Endothelial cell (in vitro differentiated cells): ENCODE measurements at places on chromosomes 5 and 9. TPM values are rescaled to one million over a fixed set of nuclear protein-coding genes. Genes with fewer than 3 reads are reported as not detected.

Gene NFIL3
- total RNA-seq, result 9.6 TPM

DNA sequence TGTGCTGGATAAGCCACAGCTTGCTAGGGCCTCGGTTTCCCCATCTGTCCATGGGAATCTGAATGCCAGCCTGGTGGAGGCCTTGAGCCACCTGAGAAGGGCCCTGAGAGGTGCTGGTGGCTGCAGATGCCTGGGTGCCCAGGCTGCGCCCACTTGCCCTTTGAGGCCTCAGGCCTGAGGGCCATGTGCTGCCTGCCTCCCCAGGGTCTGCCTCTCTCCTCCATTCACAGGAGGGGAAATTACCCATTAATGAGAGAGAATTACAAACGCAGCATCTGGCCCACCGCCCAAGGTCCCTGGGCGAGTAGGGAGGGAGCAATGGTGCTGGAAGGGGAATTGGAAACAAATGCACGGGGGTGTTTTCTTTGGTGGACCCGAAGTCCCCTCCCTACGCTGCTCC, 59.6 kb downstream of the BARX1 start:
- H3K27ac ChIP-seq, result no peak overlapping the region
- H3K36me3 ChIP-seq, result no peaks in the 10 kb centered on the region
- no peak overlapping the region for H3K4me3 ChIP-seq
- DNase-seq, result no peak

DNA sequence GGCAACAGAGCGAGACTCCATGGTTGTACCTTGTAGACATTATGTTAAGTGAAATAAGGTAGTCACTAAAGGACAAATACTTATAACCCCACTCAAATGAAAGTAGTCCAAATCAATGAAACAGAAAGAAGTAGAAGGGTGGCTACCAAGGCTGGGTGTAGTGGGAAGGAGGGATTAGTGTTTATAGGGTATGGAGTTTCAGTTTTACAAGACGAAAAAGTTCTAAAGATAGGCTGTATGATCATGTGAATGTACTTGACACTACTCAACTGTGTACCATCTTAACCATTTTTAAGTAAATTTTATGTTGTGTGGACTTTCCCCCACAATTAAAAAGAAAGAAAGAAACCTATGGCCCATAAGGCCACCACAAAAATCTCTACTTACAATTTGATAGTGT, 32.2 kb downstream of the ALDH7A1 start:
- no peak overlapping the region for H3K4me3 ChIP-seq
- DNase-seq, result no peak
- no peak overlapping the region for H3K27ac ChIP-seq
- H3K4me1 ChIP-seq, result no peaks in the 10 kb centered on the region

- peaks cover 5% of the 10 kb centered on the region for H3K27me3 ChIP-seq
- no peak overlapping the region for H3K27ac ChIP-seq
- H3K4me3 ChIP-seq, result no peak overlapping the region
Observed at GRCh38 chr9:89427621-89428221, 70.2 kb downstream of the SEMA4D start.

GRCh38 chr5:850511-851006, at the start of gene ZDHHC11:
ZDHHC11 (minus strand) TSS chr5:850986; CDS start chr5:850602, 384 bp downstream.
- peak within 1 kb of the TSS; percentile 51 for H3K4me3 ChIP-seq
- DNase-seq, result no peak
- peaks cover 28% of the 10 kb centered on the region for H3K27me3 ChIP-seq
- H3K36me3 ChIP-seq, result peaks cover 12% of the 10 kb centered on the region

DNA sequence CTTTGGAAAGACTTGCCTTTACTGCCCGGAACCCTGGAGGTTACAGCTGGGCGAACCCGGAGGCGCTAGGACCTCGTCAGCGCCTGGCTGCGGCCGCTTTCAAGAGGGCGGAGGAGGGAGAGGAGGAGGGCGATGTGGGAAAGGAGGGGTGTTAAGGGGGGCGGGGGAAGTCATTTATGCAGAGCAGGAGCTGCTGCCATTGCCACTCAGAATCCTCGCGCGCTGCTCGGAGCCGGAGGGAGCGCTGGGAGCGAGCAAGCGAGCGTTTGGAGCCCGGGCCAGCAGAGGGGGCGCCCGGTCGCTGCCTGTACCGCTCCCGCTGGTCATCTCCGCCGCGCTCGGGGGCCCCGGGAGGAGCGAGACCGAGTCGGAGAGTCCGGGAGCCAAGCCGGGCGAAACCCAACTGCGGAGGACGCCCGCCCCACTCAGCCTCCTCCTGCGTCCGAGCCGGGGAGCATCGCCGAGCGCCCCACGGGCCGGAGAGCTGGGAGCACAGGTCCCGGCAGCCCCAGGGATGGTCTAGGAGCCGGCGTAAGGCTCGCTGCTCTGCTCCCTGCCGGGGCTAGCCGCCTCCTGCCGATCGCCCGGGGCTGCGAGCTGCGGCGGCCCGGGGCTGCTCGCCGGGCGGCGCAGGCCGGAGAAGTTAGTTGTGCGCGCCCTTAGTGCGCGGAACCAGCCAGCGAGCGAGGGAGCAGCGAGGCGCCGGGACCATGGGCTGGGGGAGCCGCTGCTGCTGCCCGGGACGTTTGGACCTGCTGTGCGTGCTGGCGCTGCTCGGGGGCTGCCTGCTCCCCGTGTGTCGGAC, at the start of gene PCSK5:
PCSK5 (plus strand) TSS at position 202 of the 805 bp plus-strand sequence; CDS start at position 711, 509 bp downstream.
- peaks cover 4% of the 10 kb centered on the region for H3K36me3 ChIP-seq
- DNase-seq, result peak; percentile 83
- H3K27me3 ChIP-seq, result no peaks in the 10 kb centered on the region
- peak within 1 kb of the TSS; percentile 97 for H3K4me3 ChIP-seq

Gene ADAMTS12
- 9.8 TPM for total RNA-seq

GRCh38 chr5:125126050-125126449, 379.6 kb upstream of the ZNF608 start:
- H3K36me3 ChIP-seq, result no peaks in the 10 kb centered on the region
- no peak overlapping the region for H3K4me3 ChIP-seq
- H3K27ac ChIP-seq, result no peak overlapping the region

DNA sequence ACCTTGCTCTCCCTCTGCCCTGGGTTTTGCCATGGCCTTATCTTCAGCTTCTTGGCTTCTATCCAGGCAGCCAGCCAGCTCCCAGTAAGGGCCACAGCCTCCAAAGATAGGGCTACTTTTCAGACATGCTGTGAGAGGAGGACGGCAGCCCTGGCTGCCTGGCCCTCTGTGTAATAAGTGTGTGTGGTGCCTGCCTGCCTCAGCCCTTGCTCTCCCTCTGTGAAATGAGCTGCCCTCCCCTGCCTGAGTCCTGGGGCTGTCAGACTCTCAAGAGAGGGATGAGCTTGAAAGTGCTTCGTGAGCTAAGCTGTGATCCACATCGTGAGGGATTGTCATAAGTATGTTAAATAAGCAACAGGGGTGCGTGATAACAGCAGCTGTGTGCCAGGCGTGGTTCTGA, 8.1 kb downstream of the NDST1 start:
- no peak overlapping the region for H3K4me3 ChIP-seq
- no peak overlapping the region for H3K27ac ChIP-seq
- H3K36me3 ChIP-seq, result peaks cover 19% of the 10 kb centered on the region
- no peak for DNase-seq
- peaks cover 64% of the 10 kb centered on the region for H3K4me1 ChIP-seq

- no peak overlapping the region for H3K4me3 ChIP-seq
- no peaks in the 10 kb centered on the region for H3K36me3 ChIP-seq
- peaks cover 2% of the 10 kb centered on the region for H3K27me3 ChIP-seq
- DNase-seq, result no peak
Observed at GRCh38 chr9:98037357-98037756, 19.2 kb upstream of the NANS start.

DNA sequence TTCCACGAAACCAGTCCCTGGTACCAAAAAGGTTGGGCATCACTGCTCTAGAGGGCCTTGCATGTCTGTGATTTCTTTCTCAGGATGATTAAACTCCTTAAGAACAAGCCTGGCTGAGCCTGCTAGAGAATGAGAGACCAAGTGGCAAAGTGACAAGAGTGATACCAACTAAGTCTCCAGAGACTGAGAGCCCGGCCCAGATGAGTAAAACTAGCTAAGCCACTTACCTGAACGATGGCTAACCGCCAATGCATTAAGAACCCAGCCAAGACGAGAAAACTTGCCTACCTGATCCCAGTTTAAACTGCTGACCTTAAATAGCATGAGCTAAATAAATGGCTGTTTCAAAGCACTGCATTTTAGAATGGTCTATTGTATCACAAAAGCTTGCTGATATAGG, 5.6 kb upstream of the CCDC152 start:
- H3K4me1 ChIP-seq, result no peaks in the 10 kb centered on the region
- DNase-seq, result no peak
- H3K27me3 ChIP-seq, result no peaks in the 10 kb centered on the region
- H3K36me3 ChIP-seq, result no peaks in the 10 kb centered on the region

DNA sequence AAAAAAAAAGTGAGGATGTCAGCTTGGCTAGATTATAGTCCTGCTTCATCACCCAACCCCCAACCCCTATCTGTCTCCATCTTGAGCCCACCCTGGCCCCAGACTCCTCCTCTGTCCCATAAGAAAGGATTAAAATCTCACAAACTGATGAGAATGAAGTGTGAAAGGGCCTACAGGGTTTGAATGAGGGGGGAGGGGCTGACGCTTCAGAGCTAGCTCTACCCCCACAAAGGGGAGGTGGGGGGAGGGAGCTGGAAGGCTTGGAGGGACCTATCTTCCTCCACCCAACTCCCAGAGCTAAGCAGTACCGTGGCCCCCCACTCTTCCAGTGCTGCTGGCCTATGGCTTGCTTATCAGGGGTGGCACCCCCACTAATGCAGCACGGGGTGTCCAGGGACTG, 43.7 kb upstream of the HAND1 start:
- H3K36me3 ChIP-seq, result no peaks in the 10 kb centered on the region
- H3K27ac ChIP-seq, result no peak overlapping the region
- peaks cover 10% of the 10 kb centered on the region for H3K4me1 ChIP-seq
- no peak overlapping the region for H3K4me3 ChIP-seq
- peaks cover 3% of the 10 kb centered on the region for H3K27me3 ChIP-seq

Gene PPP3R2
- 2.2 TPM for total RNA-seq

DNA sequence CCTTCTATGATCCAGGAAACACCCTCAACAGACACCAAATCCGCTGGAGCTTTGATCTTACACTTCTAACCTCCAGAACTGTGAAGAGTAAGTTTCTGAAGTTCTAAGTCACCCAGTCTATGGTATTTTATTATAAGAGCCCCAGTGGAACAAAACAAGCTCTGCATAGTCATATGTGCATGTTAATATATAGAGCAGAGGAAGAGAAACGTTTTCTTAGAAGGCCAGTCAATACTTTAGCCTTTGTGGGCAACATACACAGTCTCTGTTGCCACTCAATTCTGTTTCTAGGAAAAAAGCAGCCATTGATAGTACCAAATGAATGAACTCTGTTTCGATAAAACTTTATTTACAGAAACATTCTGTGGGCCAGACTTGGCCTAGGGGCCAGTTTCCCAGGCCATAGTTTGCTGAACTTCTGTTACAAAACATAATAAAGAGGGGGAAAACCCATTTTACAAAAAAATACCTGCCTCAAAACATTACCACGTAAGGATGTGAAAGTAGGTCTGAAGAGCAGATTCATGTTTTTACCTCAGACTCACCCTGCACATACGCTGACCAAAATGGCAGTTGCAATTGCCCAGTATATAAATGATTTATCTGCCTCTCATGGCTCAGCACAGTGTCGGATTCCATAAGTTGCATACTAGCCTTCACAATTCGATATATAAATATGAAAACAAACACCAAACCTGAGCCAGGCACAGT, 350.5 kb downstream of the SLIT3 start:
- DNase-seq, result no peak
- peaks cover 4% of the 10 kb centered on the region for H3K4me1 ChIP-seq
- H3K36me3 ChIP-seq, result no peaks in the 10 kb centered on the region
- H3K27ac ChIP-seq, result no peak overlapping the region
- H3K4me3 ChIP-seq, result no peak overlapping the region
- H3K27me3 ChIP-seq, result peaks cover 6% of the 10 kb centered on the region

DNA sequence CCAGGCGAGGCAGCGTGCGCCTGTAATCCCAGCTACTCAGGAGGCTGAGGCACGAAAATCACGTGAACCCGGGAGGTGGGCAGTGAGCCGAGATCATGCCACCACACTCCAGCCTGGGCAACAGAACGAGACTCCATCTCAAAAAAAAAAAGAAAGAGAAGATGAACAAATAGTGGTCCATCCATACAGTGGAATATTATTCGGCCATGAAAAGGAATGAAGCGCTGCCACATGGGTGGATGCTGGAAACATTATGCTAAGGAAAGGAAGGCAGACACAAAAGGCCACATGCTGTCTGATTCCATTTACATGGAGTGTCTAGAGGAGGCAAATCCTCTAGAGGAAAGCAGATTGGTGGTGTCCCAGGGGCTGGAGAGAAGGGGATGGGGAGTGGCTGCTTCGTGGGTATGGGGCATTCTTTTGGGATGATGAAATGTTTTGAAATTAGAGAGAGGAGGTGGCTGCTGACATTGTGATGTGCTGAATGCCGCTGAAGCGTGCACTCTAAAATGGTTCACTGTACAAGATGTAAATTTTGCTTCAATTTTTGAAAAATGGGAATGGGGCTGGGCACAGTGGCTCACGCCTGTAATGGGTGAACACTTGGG, 17.0 kb downstream of the PLPP7 start:
- peak overlapping the region; percentile 57 for H3K27ac ChIP-seq
- DNase-seq, result no peak
- H3K36me3 ChIP-seq, result peaks cover 4% of the 10 kb centered on the region
- peaks cover 26% of the 10 kb centered on the region for H3K4me1 ChIP-seq

DNA sequence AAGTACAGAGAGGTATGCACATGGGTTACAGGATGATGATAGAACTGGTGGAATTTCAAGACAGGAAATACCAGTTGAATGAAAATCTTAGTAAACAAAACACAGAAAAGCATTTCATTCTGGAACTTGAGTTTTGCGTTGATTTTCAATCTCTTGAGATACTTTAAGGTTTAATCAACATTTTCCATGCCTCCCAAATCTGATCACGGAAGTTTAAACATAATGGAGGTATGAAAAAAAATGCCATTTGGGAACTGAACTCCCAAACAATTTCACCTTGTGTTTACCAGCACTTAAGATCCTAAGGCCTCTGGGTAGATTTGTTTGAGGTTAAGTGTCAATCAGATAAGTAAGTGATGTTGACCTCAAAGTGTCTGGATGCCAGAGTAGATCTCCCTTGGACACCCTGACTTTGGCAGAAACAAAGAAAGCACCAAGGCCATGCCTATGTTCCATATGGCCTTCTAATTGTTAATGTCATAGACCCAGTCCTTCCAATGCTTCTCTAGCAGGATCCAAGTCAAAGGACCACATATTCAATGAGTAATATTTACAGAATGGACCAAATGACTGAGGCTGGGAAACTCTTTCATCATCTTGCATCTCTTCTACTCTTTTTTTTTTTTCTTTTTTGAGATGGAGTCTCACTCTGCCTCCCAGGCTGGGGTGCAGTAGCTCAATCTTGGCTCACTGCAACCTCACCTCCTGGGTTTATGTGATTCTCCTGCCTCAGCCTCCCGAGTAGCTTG, 216.9 kb downstream of the ARRDC3 start:
- H3K27ac ChIP-seq, result no peak overlapping the region
- peaks cover 2% of the 10 kb centered on the region for H3K27me3 ChIP-seq
- DNase-seq, result no peak
- H3K4me3 ChIP-seq, result no peak overlapping the region

- H3K27me3 ChIP-seq, result peaks cover 2% of the 10 kb centered on the region
- H3K4me3 ChIP-seq, result no peak overlapping the region
- H3K4me1 ChIP-seq, result peaks cover 16% of the 10 kb centered on the region
- no peak overlapping the region for H3K27ac ChIP-seq
Observed at GRCh38 chr9:7097785-7098752, 340.3 kb downstream of the KDM4C start.
